ENCODE measurements at places on chromosomes 11 and 22.
A peak's percentile ranks its signal among the peaks of the same experiment; 100 is the strongest.

- no peak for DNase-seq
- H3K36me3 ChIP-seq: no peaks in the 10 kb centered on the region
- H3K4me3 ChIP-seq: no peak overlapping the region
- no peaks in the 10 kb centered on the region for H3K4me1 ChIP-seq
- H3K27ac ChIP-seq: no peak overlapping the region
These were observed 111.6 kb downstream of the PHF21B start for GRCh38 chr22:44898236-44898635.

- H3K27me3 ChIP-seq: no peaks in the 10 kb centered on the region
- peaks cover 55% of the 10 kb centered on the region for H3K4me1 ChIP-seq
- H3K36me3 ChIP-seq: peaks cover 24% of the 10 kb centered on the region
- peak overlapping the region; percentile 26 for H3K27ac ChIP-seq
- H3K4me3 ChIP-seq: no peak overlapping the region
- no peak for DNase-seq
These were observed 5.7 kb downstream of the TSKU start for GRCh38 chr11:76788661-76789442.

GRCh38 chr11:68021167-68021787 is 9.2 kb upstream of the NDUFS8 start:
- H3K4me1 ChIP-seq: no peaks in the 10 kb centered on the region
- no peaks in the 10 kb centered on the region for H3K27me3 ChIP-seq
- no peak for DNase-seq
- no peak overlapping the region for H3K27ac ChIP-seq
- no peaks in the 10 kb centered on the region for H3K36me3 ChIP-seq

DNA sequence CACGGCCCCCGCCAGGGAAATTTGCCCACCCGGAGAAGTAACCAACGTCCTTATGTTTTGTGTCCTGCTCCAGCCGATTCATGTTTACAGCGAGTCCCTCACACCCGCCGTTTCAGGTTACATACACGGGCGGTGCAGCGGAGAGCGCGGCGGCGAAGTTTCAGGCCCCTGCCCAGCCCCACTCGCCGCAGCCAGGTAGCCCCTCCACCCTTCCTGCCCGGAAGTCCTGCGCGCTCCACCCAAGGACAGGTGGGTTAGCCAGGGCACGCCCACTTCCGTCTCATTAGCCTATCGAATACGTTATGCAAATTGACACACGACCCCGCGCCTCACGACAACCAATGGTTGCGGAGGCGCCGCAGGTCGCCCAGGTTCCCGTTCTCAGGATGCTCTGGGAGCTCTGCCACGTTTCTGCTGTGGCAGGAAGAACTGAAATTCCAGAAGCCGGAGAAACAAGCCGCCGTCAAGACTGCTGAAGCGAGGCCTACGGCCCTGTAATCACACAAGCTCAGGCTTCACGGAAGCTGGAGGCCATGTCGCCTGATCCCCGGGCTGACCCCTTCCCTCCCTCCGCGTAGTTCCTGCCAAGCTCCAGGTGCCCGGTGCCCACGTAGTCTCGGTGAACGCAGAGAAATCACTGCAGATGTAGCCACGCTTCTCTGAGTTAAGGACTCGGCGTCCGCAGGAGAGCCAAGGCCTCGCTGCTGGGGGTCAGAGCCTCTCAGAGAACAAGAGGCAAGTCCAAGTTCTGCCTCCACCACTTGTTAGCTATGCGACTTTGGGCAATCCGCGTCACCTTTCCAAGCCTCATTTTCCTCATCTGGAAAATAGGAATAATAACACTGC is 22.4 kb upstream of the MYH9 start:
- no peak overlapping the region for H3K27ac ChIP-seq
- no peak for DNase-seq
- H3K4me3 ChIP-seq: no peak overlapping the region
- no peaks in the 10 kb centered on the region for H3K36me3 ChIP-seq
- H3K27me3 ChIP-seq: no peaks in the 10 kb centered on the region

- H3K27ac ChIP-seq: no peak overlapping the region
- H3K36me3 ChIP-seq: peaks cover 91% of the 10 kb centered on the region
- H3K4me1 ChIP-seq: no peaks in the 10 kb centered on the region
- DNase-seq: no peak
- no peak overlapping the region for H3K4me3 ChIP-seq
These were observed 22.2 kb downstream of the MCM5 start for GRCh38 chr22:35422145-35422544.
